T-helper 22 cell (primary cell): ENCODE measurements at places on chromosomes 1 and 21.

GRCh38 chr21:17786851-17787181 lies 32.3 kb downstream of the C21orf91 start:
- no peak for DNase-seq

GRCh38 chr21:31872072-31872451 lies 758 bp upstream of the HUNK start:
- no peak for DNase-seq

GRCh38 chr21:27058673-27059605 lies 92.1 kb upstream of the ADAMTS5 start:
- no peak for DNase-seq

GRCh38 chr1:14180738-14181137 lies 417.7 kb upstream of the KAZN start:
- DNase-seq = no peak

DNA sequence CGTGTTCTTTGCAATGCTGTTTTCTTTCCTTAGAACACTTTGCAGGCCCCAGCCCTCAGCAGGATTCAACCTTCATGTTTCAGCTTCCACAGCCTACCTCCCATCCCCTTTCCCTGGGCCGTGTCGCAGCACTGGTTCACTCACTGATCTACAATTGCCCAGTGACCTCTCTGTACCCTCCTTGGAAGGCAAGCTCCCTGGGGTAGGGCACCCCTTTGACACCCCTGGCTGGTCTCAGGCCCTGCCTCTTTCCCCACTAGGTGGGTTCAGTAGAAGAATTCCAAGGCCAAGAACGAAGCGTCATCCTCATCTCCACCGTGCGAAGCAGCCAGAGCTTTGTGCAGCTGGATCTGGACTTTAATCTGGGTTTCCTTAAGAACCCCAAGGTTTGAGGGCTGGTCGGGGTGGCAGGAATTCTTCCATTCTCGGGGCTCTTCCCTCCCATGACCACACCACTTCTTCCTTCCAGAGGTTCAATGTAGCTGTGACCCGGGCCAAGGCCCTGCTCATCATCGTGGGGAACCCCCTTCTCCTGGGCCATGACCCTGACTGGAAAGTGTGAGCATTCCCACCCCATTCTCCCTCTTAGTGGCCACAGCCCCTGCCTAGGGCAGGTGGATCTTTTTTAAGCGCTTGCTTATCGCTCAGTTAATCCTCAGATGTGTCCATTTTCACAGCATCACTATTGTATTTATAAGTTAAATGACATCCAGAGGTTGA lies 7.3 kb downstream of the RHOC start:
- DNase-seq = no peak

DNA sequence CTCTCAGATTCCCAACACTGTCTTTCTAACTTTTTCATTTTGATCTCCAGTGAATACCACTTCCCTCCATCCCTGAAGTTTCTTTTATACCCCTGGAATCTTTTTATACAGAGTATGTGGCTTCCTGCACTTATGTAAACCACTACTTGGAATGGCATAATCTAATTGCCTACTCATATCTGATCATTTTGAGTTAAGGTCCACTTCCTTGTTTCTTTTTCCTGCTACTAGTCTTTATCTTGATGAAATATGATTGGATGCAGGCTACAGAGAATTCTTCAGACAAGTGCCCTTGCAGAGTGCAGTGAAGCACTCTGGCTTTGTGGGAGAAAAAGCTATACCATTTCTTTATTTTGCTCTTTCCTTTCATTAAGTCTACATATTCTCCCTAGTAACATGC lies 325.3 kb upstream of the ADAMTS5 start:
- DNase-seq = no peak

- DNase-seq = no peak
These were observed 155.4 kb downstream of the NFIA start for GRCh38 chr1:61237659-61238358.

GRCh38 chr1:188129856-188130838 lies 1301.4 kb downstream of the PLA2G4A start:
- no peak for DNase-seq

DNA sequence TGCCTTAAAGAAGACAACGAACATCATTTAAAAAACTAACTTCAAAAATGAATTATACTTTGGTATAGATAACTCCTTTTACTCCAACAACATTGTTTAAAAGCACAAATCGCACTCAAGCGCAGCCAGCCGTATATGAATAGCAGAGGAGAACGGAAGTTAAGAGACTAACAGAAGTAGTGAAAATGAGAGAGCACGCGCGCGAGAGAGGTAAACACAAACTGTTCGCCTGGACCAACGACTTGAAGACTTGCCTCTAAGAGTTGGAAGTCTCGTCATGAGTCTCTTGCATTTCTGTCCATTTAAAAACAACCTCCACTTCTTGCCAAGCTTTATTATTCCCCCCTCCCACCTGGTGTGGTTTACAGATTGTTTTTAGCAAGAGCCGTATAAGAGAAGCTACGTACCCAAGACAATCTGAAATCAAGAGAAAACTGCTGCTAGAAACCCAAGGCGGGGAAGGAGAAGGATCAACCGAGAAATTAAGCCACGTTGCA lies 479 bp downstream of the SELENOF start:
- DNase-seq = peak; percentile 8

DNA sequence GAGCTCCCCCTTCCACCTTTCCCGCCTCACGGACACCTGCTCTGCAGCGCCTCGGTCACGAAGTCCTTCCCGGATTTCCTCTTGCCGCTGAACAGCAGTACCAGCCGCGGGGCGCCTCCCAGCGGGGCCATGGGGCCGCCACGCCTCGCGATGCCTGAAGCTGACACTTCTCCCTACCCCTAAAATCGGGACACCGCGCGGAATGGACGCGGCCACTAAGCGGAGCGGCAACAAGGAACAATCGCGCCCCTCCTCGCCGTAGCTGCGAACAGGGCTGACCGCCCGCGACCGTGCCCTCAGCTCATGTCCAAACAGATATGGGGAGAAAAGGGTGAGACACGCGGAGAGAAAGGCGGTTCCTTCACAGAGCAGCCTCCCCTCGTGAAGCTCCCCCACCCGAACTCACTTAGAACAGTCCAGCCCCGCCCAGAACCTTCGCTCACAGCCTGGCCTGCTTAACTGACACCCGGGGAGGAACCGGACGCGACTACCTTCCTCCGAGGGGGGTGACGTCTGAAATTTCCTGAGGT lies at the start of gene PMVK:
Gene PMVK, minus strand, starts transcription at position 165 of the 530 bp plus-strand sequence. Its CDS starts 34 bp downstream, at position 131.
- peak; percentile 94 for DNase-seq

DNA sequence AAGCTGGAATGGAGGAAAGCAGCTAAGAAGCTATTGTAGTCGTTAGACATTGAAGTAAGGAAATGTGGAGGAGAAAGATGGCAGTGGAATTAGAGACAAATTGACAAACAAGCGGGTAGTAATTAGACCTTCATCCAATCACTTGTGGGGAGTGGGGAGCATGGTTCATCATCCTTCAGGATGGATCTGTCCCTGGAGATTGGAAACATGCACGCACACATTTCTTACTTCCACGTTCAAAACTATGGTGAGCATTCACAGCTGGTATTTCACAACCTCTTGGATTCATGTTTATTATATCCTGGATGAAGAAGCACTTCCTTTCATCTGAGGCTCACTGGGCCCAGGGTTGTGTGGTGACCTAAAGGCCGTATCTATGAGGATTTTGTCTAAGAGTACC lies 188.1 kb downstream of the ST6GALNAC3 start:
- no peak for DNase-seq

GRCh38 chr1:231958448-231958847 lies 331.9 kb downstream of the DISC1 start:
- DNase-seq = no peak
